NCI-H2107 (cell line): ENCODE measurements at places on chromosomes 12 and 14.
A peak's percentile ranks its signal among the peaks of the same experiment; 100 is the strongest.

DNA sequence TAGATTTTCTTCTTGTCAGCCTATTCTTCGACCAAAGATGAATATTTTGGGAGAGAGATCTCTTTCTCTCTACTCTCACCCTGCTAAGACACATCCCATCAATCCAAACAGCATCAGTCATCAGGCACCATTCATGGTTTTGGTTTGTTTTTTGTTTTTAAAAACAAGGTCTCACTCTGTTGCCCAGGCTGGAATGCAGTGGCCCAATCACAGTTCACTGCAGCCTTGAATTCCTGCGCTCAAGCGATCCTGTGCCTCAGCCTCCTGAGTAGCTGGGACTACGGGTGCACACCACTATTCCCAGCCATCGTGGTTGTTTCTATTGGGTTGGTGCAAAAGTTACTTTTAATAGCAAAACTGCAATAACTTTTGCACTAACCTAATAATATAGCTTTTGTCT is 14.4 kb upstream of the ITPR2 start:
- no peak for DNase-seq

- DNase-seq = no peak
Measured at GRCh38 chr14:63855281-63855680, 2.5 kb downstream of the SYNE2 start.

GRCh38 chr14:102629011-102629444 is 36.6 kb downstream of the RCOR1 start:
- no peak for DNase-seq

DNA sequence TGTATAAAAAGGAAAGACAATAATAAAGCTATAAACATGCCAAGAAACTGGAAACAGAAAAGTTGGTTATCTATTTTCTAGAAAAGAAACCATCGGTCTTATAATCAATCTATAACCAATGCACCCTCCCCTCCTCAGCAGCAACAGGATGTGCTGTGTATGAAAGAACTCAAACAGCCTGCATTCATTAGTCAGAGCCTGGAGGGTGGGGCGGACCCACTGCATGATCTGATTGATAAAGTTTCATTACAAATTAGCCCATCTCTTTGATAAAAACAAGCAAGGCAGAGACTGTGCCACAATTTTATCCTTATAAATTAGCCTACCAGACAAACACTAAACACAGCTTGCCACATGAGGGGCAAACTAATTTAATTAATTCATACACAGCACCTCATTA is 448.1 kb downstream of the BCAT1 start:
- DNase-seq = no peak

DNA sequence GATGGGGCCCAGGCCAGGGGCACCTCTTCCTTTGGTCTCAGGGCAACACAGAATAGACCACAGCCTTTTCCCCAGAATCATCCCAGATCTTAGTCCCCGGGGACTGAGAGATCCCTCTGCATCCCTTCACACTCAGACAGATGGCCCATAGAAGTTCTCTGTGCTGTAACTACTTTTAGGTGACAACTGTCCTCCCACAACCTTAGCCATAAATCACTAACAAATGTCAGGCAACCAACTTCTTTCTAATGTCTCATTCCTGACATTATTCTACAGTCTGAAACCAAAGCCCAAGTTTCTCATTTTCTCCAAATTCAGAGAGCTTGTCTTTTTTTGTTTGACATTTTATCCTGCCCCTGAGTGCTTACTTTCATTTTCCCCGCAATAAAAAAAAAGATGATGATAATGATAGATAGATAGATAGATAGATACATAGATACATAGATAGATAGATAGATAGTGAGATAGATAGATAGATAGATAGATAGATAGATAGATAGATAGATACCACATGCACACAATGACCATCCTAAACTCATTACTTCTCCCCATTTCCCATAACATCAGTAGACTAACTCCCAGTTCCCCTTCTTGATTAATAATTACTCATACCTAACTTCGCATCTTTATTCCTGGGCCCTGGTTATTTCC is 28.6 kb downstream of the DUSP6 start:
- DNase-seq = no peak

DNA sequence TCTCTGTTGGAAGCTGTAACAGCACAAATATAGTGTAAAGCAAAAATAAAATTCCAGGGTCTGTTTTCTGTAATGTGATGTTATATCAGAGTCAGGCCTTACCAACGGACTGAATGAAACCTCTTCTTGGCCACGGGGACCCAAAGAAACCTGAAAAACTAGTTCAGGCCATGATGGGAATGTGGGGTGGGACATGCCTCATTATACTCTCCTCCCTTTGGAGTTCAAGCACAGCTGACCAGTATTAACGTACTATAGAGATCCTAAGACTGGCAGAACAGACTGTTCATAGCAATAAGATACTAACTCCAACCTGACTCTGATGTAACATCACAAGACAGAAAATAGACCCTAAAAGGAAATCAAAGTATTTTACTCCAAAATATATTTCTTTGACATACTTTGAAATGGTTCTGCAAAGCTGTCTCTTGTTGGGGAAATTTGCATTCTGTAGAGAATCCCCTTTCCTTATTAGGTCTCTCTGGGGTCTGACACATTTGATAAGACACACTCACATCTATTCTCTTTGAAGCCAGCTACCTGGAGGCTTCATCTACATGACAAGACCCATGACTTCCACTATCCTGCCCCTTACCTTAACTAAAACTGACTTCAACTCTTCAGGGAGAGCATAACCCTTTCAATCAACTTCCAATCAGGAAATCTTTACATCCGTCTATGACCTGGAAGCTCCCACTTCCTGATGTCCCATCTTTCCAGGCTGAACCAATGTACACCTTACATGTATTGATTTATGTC is 444.6 kb downstream of the SOX5 start:
- DNase-seq = no peak

GRCh38 chr12:46457958-46458357 is 85.4 kb upstream of the SLC38A2 start:
- no peak for DNase-seq

- DNase-seq = no peak
Measured at GRCh38 chr12:80086025-80086424, 13.3 kb upstream of the OTOGL start.

- DNase-seq = no peak
Measured at GRCh38 chr14:61836184-61836583, 74.0 kb downstream of the SNAPC1 start.

GRCh38 chr14:76961631-76962302 is 66.7 kb downstream of the IRF2BPL start:
- DNase-seq = peak; percentile 79

- DNase-seq = no peak
Measured at GRCh38 chr14:103220134-103220981, 97.1 kb downstream of the TNFAIP2 start.

DNA sequence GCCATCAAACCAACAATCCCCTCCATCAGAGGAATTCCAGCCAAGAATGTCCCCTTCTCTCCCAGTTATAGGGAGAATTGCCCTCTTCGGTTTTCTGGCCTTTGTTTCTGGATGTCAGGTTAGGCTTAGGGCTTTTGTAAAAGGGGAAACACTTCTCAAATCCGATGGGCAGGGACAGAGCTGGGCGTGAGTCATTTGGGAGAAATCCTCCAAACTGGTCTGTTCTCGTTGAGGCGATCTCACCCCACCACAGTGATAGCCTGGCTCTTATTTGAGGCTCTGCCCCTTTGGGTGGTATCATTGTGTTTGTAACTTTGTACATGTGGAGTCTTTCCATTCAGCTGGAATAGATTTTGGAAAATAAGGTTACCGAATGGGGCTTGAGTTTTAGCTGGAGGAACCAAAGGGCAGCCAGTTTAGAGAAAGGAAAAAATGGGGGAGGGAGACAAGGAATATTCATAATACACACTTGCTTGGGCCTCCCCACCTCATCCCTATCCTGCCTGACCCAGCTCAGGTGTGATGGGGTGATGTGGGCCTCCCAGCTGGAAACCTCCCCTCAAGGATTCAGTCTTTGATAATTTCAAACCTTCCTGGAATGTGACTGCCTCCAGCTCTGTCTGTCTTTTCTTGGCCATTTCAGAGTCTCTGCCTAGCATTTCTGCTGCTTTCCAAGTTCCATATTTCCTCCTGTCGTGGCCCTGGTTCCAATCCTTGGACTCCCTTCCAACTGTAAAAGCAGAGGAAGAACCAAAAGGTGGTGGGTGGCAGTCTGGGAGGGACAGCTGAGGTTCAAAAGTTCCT is 7.5 kb downstream of the HOXC4 start:
- DNase-seq = no peak

DNA sequence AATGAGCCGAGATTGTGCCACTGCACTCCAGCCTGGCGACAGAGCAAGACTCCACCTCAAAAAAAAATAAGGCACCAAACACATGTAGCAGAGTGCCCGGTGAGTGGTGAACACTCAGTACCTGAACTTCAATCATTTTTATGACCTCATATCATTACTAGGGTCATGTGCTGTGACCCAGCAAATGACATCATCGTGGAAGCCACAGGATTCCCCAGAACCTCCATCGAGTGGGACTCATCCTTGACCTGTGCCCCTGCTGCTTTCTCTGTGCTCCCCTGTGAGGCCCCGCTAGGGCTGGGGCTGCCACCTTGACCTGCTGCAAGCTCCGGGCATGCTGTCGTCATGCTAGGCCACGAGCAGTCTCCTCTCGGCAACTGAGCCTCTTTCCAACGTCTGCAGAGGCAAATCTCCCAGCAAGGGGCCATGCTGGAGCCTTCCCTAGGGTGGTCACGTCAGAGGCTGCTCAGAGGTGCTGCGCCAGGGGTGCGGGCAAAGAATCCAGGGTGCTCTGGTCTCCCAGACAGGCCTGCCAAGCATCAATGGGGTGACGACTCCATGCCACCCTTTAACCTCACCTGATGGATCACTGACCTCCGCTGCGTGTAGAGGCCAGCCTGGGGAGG is 18.5 kb downstream of the GLTP start:
- no peak for DNase-seq
